ENCODE measurements at places on chromosomes 11 and 22.
A peak's percentile ranks its signal among the peaks of the same experiment; 100 is the strongest.

- DNase-seq: no peak
Measured at GRCh38 chr22:17548756-17549035, 14.6 kb upstream of the SLC25A18 start.

DNA sequence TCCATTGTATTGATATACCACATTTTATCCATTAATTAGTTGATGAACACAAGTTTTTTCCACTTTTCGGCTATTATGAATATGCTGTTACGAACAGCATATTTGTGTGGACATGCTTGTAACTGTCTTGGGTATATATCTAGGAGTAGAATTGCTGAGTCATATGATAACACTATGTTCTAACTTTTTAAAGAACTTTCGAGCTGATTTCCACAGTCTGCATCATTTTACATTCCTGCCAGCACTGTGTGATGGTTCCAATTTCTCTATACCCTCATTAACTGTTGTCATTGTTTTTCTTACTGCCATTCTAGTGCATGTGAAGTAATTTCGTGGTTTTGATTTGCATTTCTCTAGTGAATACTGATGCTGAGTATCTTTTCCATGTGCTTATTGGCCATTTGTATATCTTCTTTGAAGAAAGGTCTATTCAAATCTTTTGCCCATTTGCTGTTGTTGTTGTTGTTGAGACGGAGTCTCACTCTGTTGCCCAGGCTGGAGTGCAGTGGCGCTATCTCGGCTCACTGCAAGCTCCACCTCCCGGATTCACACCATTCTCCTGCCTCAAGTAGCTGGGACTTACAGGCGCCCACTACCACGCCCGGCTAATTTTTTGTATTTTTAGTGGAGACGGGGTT lies 7.4 kb upstream of the RCE1 start:
- DNase-seq: no peak

DNA sequence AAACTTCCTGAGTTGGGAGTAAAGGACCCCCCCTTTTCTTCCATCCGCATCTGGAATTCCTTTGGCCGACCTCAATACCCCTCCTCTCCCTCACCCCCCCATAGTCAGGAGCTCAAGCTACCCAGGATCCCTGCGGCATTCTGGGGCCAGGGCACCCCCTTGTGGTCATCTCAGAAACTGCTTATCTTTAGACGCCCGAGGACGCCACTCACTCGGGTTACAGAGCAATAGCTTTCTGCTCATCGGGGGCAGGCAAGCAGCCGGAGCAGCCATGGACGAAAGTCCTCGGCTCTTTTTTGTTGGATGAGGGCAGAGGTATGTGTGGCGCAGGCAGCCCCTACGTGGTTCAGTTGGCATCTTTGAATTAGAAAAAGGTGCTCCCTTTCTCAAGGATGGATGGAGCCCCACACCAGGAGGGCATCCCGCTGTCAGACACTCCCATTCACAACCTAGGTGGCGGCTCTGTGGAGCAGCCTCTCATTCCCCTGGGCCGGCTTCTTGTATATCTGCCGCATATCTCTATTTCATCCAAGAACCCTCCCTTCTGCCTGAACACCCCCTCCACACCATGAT lies 2.3 kb downstream of the C1QTNF5 start:
- peak; percentile 92 for DNase-seq

DNA sequence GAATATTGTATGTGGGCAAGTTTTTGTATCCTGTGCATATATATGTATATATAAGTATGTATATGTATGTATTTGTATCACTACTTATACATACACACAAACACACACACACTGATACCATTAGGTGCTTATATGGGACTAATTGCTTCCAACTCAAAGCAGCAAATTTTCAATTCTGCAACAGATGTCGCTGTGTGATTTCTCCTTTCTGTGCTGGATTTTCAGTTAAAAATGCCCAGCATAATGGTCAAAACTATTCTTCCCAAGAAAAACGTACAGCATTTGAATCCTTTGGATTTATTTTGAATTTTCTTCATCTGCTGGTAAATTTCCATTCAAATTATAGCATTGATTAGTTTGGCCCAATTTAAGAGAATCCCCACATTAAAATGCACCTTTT lies 4.3 kb downstream of the CADM1 start:
- DNase-seq: no peak

DNA sequence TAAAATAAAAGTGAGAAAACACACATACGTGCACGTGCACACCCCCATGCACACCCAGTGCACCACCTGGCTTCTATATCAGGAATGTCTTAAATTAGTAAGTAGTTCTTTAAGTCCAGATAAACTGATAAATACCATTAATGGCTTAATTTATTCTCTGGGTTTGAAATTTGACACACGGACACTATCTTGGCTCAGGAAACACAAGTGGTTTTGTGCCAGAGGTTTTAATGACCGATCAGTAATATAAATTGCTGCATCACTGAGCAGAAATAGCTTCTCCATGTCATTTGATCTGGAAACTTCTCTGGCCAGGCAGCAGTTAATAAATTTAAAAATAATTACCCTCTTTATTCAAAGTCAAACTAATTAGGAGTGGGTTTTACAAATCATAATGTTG lies 101.5 kb upstream of the NNMT start:
- DNase-seq: no peak

- no peak for DNase-seq
Measured at GRCh38 chr11:27642954-27643353, 57.3 kb downstream of the BDNF start.

DNA sequence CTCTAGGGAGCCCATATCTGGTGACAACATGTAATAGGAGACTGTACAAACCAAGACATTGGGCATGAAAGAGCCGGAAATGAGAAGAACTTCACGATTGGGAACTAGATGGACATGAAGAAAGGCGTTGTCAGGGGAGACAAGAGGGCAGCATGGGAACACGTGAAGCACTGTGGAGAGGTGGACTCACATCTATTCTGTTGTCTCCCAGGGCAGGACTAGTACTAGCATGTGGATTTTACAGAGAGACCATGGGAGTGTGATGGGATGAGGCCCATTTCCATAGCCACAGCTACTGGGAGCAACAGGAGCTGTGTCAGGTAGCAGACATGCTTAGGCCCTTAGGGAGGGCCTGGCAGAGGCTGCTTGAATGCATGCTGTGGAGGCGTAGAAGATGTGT lies 333.9 kb downstream of the OPCML start:
- DNase-seq: no peak

GRCh38 chr11:119324189-119324588 lies 7.3 kb upstream of the MCAM start:
- no peak for DNase-seq

GRCh38 chr11:73365352-73366264 lies 10.6 kb upstream of the RELT start:
- no peak for DNase-seq

DNA sequence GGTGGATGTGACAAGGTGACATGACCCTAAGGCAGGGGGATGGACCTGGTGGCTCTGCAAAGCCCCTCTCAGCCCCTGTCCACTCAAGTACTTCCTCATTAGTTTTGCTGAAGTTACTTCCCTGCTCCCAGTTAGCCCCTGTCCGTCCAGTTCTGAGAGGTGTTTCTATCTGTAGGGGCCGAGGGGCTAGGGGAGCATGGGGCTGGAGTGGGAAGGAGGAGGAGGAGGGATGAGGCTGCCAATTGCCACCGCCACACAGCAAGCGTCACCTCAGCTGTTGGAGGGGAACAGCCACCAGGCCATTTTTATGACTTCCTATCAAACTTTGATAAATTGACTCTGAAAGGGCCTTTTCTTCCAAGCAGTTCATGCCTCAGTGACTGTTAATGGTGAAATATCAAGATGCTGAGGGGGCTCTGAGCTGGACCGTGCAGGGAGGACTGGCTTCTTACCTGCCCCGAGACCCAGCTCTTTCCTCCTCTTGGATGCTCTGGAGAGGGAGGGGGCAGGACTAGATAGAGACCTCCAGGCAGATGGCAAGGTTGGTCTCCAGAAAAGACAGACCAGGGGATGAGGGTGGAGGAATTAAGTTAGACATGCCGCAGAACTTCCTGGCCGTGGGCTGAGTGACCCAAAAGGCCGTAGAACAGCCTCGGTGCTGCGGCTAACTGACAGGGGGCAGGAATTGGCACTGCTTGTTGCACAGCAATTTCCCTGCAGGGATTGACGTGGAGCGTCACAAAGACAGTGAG lies 137.0 kb downstream of the ST3GAL4 start:
- DNase-seq: no peak

DNA sequence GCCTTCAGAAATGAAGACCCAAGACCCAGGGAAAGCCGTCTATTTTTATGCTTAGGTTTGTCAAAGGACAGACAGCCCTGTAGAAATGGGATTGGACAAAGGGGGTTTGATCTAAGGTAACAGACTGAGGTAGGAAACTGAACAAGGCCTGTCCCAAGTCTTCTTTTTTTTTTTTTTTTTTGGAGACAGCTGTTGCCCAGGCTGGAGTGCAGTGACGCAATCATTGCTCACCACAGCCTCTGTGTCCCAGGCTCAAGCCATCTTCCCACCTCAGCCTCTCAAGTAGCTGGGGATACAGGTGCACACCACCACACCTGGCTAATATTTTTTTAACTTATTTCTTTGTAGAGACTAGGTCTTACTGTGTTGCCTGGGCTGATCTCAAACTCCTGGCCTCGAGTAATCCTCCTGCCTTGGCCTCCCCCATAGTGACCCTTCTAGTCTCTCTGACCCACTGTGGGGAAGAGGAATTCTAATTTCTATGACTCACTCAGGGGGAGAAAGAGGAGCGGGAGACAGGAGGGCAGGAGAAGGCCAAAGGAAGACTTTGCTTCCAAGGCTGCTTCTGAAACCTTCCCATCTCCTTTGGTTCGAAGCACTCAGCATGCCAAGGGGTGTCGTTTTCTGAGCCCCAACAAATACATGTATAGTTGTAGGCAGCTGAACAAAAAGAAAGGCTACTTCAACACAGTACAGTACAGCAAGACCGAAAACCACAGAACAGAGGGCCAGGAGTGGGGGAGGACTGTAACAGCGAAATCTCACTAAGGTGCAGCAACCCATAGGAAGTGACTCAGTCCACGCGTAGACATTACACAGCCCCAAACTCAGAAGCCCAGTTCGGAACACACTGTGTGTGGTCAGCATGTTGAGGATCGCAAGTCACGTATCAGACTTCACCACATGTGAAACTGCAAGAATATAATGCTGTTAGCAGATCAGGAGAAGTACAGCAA lies 872 bp downstream of the TMA7B start:
- no peak for DNase-seq

- DNase-seq: no peak
Measured at GRCh38 chr22:31222736-31223135, 10.6 kb downstream of the LIMK2 start.

- no peak for DNase-seq
Measured at GRCh38 chr11:44749189-44749588, 22.4 kb downstream of the TSPAN18 start.

DNA sequence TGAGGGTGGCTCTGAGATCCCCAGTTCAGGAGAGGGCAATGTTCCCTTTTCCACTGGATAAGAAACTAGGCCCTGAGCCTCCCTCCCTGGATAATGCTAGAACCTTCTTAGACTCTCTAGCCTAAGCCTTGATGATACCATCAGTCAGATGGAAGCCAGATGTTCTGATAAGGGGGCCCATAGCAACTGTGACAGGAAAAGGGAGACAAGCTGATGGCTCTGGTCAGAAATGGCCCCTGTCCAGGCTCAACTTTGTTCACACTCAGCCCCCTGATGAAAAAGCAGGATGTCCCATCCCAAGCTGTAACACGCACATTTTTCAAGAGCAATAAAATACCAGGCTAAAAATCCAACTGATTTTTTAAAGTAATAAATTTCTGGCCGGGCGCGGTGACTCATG lies 7.2 kb upstream of the OAF start:
- DNase-seq: no peak

DNA sequence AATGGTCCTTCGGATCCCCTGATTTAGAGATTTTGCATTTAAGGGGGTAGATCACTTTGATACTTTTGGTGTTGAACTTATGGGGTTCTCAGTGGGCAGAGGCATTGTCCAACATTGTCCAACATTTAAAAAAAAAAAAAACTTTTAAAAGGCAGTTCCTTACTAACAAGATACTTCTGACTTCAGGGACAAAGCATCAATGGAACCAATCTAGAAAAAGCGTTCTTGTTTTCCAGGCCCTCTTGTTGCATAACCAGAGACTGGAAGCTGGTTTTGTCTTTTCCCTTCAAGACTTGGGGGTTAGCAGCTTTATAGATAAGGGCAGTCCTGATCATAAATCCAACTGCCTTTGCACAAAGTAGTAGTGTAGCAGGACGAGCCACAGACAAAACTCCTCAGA lies 40.4 kb downstream of the ACER3 start:
- no peak for DNase-seq

- peak; percentile 18 for DNase-seq
Measured at GRCh38 chr11:3165152-3165705, at the start of gene OSBPL5. OSBPL5 (minus strand) TSS chr11:3165310; CDS start chr11:3129148, 36,162 bp downstream.

DNA sequence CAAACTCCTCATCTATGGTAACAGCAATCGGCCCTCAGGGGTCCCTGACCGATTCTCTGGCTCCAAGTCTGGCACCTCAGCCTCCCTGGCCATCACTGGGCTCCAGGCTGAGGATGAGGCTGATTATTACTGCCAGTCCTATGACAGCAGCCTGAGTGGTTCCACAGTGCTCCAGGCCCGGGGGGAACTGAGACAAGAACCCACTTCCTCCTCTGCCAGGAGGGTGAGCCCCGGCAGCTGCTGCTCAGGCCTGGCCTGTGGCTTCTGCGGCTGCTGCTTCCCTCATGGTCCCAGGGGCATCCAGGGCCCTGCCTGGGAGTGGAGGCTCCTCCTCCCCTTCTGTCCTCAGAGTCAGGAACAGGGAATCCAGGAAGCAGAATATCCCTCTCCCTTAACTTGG lies 98.4 kb downstream of the ZNF280B start:
- DNase-seq: no peak

DNA sequence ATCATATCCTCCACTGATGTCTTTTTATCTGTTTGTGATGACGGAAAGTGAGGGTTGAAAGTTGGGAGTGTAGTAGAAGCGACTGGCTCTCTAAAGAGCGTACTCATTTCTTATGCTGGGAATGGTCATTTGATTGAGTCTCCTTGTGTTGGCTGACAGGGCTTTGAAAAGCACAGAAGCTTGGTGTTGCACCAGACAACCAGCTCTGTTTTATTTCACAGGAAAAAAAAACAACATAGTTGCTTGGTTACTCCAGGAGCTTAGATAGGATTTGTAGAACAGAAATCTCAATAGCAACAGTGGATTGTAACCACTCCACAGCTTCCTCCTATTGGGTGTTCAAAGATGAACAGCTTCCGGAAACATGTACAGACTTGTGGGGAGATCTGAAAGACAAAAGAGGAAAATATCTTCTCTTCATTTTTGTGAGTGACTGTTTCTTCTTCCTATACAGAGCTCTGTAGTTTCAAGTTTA lies 2.7 kb downstream of the RBM14 start:
- peak; percentile 45 for DNase-seq

DNA sequence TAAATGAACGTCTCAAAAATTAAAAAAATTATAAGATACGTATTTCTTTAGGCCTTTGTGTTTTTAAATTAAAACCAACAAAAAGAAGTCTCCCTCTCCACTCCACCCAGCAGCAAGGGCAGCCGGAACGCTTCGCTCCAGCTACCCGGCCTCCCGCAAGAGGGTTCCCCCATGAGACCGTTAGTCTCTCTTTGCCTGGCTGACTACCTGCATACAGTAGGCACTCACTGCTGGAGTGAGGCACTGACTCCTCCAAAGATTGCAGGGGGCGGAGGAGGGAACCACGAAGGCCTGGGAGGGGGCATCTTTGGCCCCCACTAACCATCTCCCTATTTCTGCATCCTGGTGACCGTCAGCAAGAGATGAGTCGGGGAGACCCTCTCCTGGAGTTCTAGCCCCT lies 10.1 kb downstream of the CBX6 start:
- DNase-seq: no peak

- no peak for DNase-seq
Measured at GRCh38 chr11:100066399-100066798, 620.7 kb upstream of the ARHGAP42 start.

- no peak for DNase-seq
Measured at GRCh38 chr11:87971354-87971753, 203.9 kb downstream of the RAB38 start.
